Upper lobe of right lung (tissue), 1 donor: ENCODE measurements at places on chromosomes 11 and 22.

DNA sequence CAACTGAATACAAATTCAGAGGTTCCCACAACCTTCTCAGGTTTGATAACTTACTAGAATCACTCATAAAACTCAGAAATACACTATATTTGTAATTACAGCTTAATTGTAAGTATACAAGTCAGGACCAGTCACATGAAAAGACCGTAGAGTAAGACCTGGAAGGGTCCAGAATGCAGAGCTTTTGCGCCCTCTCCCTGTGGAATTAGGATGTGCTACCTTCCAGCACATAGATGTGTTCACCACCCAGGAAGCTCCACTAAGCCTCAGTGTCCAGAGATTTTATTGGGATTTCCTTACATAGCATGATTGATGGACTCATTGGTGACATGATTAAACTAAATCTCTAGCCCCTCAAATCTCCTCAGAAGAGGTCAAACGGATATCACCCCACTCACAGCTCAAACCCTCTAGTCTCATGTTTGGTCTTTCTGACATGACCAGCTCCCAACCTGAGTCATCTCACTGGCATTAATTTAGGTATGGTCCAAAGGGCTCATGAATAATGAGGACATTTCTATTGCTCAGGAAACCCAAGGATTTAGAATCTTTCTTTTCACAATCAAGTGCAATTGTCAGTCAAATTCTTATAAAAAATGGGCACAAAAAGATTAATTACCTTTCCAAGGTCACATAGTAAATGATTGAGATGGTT lies 77.2 kb upstream of the UBASH3B start:
- DNase-seq, result no peak

DNA sequence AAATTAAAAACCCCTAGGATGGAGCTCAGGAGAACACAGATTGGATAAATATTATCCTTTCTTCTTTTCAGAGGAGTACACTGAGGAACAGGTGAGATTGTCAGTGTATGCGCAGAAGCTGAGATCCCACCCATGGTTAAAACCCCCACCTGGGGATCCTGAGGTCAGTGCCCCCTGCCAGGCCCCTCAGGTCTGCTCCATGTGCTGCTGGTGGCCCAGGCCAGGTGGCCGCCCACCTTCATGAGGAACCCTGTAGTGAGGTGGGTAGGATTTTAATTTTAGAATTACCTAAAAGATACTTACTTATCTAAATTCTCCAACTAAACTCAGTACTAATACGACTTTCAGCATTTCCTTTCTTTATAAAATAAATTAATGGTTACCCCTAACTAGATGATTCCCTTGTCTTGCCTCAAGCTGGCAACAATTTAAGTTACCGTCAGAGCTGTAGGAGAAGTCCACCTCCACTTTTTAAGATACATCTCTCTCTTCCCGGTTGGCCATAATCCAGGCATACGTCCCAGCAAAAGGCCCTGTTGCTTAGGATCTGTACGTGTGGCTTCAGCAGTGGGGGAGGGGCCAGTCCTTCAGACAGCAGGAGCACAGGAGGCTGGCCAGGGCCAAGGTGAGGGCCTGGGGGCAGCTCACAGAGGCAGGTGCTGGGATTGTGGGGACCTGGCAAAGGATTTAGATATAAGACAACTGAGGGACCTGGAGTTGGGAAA lies 61.5 kb upstream of the PITPNB start:
- DNase-seq, result no peak

DNA sequence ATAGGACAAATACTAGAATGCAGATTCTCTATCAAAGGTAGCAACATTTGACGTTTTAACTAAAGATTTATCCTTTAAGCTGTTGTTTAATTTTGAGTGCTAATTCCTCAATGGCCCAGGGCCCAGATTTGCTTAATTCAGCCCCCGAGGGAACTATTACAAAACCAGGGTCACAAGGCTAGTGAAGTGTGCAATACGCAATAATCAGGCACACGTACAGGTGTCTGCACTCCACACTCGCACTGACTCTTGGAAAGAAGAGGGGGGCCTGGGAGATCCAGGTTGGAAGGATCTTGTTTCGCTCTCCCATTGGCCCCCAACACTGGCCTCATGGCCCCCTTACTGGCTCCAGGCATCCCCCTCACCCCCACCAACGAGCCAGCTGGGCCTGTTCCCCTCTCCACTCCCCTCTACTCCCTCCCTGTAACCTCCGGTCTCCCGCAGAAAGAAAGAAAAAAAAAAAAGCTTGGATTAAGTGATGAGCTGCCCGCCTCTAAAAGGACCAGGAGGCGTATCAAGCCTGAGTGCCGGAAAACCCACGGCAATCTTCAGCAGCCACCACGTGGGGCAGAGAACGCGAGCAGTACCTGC lies 2.2 kb upstream of the KIRREL3 start:
- no peak for DNase-seq

- no peak for DNase-seq
Observed at GRCh38 chr11:112307616-112308015, 47.0 kb upstream of the PLET1 start.

DNA sequence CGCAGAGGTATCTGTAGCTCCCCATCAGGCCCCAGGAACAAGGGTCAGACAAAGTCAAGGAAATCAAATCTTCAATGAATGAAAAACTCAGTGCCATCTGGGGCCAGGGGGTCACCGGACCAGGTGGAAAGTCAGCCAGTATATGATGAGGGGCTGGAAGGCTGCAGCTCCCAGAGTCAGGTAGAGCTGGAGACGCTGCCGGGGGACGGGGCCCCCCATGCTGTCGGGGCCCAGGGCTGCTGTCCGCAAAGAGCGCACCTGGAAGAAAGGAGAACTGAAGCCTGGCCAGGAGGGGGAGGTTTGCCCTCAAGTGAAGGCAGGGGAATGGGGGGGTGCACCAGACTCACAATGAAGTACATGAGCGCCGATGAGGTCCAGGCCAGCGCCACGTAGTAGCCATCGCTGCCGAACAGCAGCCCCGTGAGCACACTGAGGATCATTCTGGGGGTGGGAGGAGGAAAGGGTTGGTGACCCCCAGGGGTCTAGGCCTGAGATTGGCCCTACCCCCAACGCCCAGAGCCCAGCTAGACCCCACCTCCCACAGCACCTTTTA lies 4.3 kb downstream of the YIF1A start:
- no peak for DNase-seq

DNA sequence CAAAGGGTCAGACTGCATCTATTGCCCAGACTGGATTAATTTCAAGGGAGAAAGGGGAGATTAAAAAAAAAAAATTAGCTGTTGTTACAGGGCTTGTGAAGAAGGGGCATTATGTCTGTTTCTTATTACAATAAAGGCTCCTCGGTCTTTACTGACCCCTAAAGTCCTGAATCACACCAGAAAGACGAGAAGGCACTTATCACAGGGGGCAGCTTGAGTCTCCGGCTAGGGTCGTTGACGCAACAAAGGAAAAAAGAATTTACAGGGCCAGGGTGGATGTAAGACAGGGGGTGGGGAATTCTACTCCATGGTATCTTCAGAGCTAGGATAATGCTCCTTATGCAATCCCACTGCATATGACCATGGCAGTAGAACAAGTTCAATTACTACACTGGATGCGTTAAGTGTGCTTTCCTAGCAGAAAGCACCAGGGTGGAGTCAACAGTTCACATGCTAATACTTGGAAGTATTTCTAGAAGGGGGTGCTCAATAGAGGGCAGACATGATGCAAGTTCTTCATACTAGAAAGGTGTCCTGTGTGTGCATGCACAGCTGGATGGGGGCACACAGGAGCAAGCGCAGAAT lies 16.5 kb downstream of the DDX17 start:
- no peak for DNase-seq

DNA sequence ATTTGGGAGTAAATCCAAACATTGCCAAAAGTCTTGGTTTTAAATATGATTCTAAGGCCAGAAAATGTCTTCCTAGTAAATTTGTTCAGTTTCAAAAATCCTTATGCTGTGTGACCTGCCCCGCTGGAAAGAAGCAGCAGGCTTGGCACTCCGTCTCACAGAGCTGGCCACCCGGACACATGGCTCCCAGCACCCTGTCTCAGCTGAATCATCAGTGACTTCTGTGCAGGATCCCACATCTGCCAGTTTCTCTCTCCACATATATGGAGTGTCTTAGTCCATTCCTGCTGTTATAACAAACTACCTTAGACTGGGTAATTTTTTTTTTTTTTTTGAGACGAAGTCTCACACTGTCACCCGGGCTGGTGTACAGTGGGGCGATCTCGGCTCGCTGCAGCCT lies 356.7 kb downstream of the TBC1D22A start:
- DNase-seq, result no peak

DNA sequence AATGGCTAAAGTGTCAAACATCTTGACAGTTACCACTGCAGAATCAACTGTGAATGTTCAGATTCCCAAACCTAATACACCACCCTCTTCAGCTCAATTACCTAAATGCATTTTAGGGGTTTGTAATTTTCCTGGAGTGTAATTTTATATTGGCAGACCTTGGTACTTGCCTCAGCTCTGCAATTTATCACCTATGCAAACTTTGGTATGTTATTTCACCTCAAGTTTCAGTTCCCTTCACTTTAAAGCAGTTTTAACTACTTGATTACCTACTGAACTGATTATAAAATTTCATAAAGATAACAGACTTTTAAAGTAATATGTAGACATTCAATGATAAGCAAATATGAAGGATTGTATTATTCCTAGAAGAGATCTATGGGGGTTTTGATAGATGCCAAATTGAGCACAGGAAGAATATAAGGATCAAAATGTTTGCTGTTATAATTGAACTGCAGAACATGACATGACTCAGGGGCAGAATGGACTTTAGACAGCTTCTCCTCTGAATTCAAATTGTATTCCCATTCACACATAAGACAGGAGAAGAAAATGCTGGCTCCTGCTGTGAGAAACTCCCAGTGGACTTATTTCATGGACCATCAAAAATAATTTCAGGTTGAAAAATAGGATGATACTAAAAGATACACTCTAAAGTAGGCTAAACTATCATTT lies 491.5 kb upstream of the LUZP2 start:
- DNase-seq, result no peak

GRCh38 chr22:36048911-36049677 lies 20.5 kb upstream of the RBFOX2 start:
- DNase-seq, result no peak

GRCh38 chr11:788953-789940 lies 643 bp downstream of the CEND1 start:
- DNase-seq, result no peak

DNA sequence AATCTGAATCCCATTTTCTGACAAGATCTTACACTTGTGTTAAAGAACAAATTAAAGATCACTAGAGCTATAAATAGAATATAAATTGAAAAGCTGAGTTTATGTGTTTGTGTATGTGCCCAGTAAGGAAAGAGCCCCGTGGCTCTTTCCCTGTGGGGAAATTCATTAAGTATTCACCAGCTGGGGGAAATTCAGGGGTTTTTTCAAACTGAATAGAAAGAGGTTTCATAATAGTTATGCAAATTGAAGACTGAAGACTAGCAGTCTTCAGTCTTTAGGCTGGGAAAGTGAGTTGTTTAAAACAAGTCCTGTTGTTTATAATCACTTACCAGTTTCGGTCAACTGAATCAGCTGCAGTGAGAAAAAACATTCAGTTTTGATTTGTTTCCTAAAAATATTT lies 11.3 kb upstream of the MS4A7 start:
- DNase-seq, result no peak

DNA sequence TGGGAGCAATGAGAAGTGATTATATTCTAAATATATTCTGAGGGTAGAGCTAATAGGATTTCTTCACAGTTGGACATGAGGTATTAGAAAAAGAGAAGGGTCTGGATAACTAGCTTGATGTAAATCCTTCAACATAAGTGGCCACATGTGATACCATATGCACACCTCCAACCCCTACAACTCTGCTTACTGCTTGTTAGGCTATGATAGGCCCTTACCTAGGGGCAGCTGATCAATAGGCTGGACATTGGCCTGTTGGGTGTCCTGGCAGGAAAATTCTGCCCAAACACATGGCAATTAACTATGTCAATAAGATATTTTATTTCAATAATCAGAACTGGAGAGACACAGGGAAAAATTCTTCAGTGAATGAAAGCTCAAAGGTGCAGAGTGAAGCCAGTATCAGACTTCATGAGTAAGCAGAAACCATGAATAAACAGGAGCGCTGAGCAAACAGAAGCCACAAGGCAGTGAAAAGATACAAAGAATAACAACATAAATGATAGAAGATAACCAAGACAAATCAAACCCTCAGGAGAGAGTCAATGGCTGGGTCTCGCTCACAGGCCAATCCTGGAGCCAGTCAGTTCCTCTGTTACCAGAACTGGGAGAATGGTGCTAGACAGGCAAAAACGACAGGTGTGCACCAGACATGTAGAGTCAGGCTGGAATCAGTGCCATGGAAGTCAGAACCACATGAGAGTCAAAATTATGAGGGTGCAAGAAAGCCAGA lies 46.3 kb upstream of the PSMA1 start:
- no peak for DNase-seq

DNA sequence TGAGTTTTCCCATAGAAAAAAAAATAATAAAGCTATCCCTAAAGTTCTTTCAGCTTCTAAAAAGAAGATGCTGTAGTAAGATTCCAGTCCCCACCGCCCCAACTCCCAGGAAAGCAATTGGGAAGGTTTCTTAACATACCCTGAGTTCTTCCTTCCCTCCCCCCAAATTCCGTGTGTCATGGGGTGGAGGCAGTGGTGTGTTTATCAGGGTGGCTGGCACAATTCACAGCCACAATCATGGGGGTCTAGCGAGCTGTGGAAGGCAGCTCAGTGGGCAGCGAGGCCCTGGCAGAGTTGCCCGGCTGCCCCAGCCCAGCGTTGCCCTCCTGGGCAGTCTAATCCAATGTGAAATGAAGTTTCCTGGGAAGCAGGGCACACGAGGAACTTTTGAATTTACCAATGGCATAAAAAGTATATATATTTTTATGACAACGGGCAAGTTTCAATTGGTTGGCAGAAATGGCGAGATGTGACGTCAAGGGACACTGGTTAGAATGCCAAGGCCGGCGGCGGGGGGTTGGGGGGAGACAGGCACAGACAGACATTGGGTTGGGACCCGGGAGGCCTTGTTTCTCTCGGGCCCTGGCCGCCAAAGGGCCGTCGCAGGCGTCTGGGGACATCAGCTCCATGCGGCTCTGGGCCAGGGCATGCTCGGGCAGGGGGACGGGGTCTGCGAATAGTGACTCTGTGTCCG lies 80.7 kb upstream of the PPARA start:
- DNase-seq, result peak; percentile 94

DNA sequence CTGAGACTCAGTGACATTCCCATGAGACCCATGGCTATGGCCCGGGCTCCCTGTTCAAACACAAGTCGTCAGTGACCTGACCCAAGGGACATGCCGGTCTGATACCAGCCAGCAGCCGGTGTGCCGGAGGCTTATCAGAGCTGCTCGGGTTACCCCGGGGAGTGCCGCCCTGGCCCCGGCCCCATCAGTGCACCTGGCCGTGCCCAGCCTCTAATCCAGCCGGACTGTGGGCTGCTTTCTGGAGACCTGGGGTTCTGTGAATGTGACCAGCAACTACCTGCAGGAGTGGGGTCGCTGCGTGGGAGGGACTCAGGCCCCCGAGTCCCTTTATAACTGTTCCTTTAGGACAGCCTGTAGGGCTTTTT lies 52.7 kb downstream of the LINC01488 start:
- peak; percentile 58 for DNase-seq
